ENCODE measurements at places on chromosomes 16 and 17. TPM values are rescaled to one million over a fixed set of nuclear protein-coding genes. Genes with fewer than 3 reads are reported as not detected.

Gene RNF166
- total RNA-seq, result 4.7 TPM

Gene VMO1
- total RNA-seq, result 2.3 TPM

Gene EFCAB5
- total RNA-seq, result not detected

Gene FBF1
- total RNA-seq, result 7.8 TPM

DNA sequence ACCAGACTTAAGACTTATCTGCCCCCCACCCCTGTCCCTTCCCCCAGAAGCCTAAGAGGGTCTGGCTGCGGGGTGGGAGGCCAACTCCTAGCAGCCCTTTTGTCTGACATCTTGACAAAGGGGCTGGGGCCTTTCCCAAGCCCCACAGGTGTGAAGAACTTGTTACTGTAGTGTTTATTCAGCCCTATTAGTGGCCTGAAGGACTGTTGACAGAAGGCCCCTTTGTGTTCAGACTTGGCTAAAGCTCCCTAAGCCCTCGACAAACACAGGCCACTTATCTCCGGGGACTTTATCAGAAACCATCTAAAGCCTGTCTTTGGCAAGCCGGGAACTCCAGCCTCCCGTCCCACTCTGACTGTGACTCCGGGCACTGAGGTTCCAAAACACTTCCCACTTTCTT, 129.8 kb downstream of the NTN1 start:
- ATAC-seq, result no peak

GRCh38 chr16:2337431-2338296, 2.9 kb downstream of the ABCA3 start:
- no peak for ATAC-seq

- no peak for ATAC-seq
These were observed 1.0 kb downstream of the TSPOAP1 start for GRCh38 chr17:58327363-58328194.
